ENCODE measurements at places on chromosomes 7 and 10.
A peak's percentile ranks its signal among the peaks of the same experiment; 100 is the strongest.

DNA sequence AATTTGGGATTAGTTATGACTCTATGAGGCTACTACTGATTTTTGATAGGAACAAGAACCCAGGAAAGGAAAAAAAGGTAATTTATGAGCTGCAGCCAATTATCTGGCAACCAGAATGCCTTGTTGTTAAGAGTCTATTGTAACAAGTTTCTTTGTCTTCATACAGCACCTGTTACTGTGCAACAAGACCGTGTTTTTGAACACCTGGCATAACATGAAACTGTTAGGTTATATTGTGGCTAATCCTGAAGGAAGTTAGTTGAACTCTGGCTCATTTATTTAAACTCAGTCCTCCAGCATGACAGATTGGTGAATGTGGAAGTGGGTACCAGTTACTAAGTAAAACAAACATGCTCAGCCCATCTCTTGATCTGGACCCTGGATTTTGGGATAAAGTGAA lies 33.0 kb downstream of the RALA start:
- DNase-seq, result no peak

DNA sequence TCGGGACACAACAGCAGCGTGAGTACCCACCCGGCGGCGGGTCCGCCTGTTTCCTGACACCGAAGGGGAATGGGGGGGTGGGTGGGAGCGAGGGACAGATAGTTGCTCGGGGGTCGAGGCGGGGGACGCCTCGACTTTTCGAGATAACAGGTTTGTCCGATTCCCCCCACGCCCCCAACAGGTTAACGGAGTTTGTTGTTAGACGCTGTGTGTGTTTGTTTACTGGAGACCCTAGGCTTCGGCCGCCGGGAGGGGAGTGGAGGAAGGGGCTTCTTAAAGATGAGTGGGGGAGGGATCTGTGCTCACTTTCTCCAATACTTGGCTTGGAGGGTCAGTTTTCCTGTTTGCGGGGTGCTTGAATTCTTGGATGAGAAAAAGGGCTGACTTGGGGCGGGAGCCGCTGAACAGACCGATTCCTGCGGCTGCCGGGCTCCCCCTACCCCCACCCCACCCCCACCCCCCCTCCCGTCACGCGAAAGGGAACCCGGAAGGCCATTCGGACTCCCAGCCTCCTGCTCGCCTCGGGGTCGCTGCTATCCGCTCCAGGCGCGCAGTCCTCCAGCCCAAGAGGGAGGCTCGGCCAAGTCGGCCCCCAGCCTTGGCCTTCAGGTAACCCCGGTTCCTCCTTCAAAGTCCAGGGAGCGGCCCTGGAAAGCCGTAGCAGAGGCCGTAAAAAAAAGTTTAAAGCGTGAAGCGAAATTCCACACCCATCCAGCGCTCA lies 1.0 kb downstream of the SORCS3 start:
- DNase-seq, result no peak

DNA sequence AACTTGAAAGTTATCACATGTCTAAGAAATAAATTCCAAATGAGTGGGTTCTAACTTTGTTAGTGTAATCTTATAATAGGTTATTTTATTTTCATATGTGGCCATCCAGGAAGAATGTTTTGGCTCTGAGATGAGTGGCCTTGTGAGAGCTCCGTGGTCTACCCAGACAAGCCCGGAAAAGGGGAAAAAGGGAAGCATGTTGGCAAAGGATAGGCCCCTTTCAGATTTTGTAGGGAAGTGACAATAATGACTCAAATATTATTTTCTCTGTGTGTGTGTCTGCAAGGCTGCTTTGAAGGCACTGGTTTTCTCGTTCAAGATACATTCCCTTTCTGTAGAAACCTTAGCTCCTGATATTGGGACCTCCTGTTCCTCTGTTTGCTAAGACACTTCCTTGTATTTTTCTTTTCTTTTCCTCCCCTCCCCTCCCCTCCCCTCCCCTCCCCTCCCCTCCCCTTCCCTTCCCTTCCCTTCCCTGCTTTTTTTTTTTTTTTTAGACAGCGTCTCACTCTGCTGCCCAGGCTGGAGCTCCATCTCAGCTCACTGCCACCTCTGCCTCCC lies 240.8 kb downstream of the LRMDA start:
- no peak for DNase-seq

DNA sequence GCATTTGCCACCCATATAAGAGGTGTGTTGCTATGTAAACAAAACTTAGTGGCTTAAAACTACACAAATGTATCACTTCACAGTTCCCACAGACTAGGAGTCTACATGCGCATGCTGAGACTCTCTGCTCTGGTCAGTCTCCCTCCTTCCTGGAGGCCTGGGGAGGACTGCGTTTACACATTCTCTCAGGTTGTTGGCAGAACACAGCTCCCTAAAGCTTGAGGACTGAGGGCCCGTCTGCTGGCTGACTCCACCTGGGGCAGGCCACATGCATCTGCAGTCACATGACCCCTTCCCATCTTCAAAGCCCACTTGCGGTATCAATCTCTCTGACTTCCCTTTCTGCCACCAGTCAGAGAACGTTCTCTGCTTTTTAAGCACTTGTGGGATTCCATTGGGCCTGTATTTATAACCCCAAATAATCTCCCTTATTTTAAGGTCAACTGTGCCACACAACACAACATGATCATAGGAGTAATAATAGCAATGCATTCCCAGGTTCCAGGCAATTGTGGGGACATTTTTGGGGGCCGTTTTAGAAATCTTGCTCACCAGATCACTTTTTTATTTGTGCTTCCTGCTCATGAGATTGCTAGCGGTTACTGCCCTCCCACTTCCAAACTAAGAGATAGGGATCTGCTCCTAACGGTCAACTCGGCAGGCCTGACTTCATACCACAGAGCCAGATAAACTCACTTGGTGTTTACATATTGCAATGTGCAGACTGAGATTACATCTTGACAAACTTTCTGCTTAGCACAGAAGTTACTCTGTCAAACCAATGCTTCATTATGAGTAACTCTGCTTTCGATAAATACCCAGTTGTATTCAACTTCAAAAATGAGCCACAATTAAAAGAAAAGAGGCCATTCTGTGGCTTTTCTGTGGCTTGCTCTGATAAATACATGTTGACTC lies 96.3 kb downstream of the ALOX5 start:
- DNase-seq, result no peak

DNA sequence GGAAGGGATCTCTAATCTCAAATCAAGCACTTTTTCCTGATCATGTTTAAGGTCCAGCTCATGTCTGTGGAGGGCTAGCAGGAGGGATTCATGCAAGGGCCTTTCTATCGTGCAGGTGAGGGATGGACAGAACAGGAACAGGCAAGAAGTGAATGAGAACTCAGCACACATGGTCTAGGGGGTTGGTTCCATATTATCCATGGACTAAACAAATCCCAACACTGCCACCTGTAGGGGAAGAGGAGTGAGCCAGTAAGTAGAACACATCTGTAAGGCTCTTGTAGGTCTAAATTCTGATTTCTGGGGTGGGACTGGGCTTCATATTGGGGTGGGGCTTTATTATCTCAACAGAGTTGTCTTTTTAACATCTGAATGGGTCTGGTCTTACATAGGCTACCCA lies 138.0 kb upstream of the TARP start:
- DNase-seq, result no peak

DNA sequence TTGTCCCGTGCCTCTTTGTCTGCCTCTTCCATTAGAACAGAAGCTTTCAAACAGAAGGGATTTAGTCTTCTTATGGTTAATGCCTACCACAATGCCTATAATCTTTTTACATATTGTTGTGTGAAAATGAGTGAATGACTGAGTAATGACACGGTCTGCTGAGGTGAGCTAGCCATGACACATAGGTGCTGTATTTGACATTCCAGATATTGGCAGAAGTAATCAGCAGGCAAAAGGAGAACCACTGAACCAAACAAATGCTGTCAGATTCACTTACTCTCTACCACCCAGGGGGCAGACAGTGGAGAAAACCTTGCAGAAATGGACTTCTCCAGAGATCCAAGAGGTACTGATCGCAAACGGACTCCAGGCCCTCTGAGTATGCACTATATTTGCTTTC lies 377.2 kb upstream of the VWC2 start:
- no peak for DNase-seq

- DNase-seq, result no peak
Measured at GRCh38 chr7:88040694-88041093, 106.6 kb downstream of the ADAM22 start.

GRCh38 chr7:117548035-117548434 lies 68.2 kb downstream of the CFTR start:
- DNase-seq, result no peak

GRCh38 chr10:50554995-50555568 lies 68.7 kb downstream of the SGMS1 start:
- DNase-seq, result peak; percentile 11

- no peak for DNase-seq
Measured at GRCh38 chr7:71710442-71710841, 578.5 kb downstream of the GALNT17 start.

GRCh38 chr10:126903656-126904360 lies 1.4 kb upstream of the DOCK1 start:
- DNase-seq, result no peak

DNA sequence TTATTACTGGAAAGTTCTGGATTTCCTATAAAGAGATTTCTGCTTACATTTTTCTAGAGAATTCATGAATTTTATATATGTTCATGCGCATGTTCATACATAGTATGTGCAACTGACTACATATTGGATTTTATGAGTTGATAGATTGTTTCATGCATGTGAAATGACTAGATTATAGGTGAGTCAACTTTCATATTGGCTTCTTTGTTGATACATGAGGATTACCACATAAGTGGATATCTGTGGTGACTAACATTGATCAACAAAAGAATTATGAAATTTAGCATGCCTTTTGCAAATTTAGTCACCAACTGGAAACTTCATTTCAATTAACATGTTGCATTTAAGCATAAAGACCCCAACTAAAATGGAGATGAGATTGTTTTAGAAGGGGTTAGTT lies 99.0 kb downstream of the GNAT3 start:
- DNase-seq, result no peak

DNA sequence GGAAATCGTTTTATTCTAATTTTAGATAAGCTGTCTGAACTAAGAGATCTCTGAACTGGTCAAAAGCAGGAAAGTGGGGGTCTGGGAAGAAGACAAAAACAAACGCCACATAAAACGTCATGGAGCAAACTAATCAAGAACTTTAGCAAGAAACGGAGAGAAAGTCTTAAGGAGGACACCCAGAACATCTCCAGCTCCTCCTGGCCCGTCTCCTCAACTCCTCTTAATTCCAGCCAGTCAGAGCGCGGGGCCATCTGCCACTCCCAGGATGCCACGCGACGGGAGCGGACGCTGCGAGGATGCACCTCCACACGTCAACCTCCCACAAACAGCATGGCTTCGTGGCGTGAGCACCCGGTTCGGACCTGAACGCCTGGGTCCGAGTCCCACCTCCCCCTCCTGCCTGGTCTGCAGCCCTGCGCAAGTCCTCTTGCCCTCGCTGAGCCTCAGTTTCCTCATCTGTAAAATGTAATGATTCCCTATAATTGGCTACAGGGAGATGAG lies 598 bp downstream of the MMS19 start:
- peak; percentile 84 for DNase-seq

DNA sequence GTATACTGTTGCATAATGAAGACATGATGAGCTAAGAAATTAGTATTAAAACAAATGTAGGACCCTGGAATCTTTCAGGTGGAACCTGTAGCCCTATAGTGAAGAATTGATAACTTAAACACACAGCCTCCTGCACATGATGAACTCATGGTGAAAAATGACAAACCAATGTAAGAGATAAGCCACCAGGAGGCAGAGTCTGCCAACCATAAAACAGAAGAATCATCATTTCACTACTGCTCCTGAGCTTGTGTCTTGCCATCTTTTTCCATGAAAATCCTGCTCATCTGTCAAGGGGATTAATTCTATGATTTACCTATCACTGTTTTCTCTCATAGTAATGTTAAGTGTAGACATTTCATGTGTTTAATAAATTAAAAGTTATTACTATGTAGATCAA lies 363.9 kb downstream of the MALRD1 start:
- DNase-seq, result no peak

DNA sequence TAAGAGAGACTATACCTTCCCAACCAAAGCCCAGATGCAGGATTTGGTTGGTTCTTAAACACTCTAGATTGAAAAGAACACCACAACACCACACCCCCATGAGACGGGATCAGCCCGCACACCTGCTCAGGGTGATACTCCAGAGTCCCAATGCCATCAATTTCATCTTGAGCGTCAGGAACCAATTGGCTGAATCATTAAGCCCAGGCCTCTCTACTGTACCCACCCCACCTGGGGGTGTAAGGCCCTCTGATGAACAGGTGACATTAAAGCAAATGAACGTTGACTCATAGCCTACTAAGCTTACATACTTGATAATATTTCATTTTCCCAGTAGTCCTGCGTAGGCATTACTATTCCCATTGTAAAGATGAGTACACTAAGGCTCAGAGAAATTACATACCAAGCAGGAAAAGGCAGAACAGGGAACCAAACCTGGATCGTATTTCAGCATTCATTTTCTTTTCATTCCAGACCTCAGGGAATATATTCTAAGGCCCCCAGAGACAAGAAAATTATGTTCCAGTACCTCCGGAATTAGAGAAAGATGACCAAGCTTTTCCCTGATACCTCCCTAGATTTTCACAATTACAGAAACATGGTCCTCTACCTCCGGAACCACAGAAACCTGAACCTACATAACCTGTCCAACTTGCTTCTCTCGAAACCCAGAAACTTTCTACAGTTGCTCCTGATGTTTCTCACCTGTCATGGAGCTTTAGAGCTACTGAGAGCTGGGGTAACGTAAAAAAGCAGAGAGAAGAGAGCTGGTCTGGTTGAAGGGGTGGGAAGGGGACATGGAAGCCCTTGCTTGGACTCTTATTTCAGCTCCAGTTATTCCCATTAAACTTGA lies 43.1 kb upstream of the KDM7A start:
- no peak for DNase-seq

DNA sequence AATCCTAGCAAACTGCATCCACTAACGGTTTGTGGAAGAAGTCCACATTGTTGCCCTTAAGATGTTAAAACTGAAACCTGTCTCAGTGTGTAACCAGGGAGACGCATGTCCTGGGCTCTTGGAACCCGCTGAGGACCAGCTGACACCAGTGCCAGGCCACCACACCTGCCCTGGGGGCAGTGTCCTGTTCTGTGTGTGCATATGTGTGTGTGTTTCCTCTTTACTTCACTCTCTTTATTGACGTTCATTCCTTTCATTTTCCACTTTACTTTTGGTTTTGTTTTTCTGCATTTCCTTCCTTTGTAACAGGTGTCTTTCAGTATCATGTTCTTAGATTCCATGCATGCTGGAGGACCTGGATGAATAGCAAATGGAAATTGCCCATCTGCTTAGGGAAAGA lies 83.8 kb downstream of the TEX36 start:
- DNase-seq, result no peak

- DNase-seq, result peak; percentile 75
Measured at GRCh38 chr7:128343554-128344430, at the start of gene RBM28. RBM28 (minus strand) TSS chr7:128343908; CDS start chr7:128343793, 115 bp downstream.

DNA sequence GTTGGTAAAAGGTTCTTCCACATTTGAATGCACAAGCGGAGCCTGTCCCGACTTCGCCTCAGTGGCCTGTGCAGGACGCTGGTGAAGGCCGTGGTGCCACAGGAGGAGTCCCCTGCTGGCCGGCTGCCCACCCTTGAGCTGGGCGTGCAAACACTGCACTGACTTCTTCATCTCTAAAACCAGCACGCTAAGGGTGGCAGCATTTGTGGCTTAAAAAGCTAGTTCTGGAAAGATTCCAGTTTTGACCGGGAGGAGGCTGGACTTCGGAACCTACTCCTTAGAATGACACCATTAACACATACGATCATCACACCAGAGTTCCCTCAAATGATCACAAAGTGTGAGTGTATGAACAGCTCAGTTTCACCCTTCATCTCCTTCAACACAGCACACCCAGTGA lies 102.4 kb downstream of the SMURF1 start:
- no peak for DNase-seq

GRCh38 chr10:103916876-103917275 lies 1.1 kb downstream of the STN1 start:
- no peak for DNase-seq

Data from posterior cingulate gyrus (tissue), 11 donors.